Stimulated activated CD4-positive, alpha-beta T cell treated with anti-CD3 and anti-CD28 coated beads, TNF-alpha, amount 100 ng/mL, for 1 hour (primary cell): ENCODE measurements at places on chromosomes 3 and 15.

GRCh38 chr3:178526291-178526690 is 9.9 kb upstream of the KCNMB2 start:
- DNase-seq: no peak

GRCh38 chr3:78927759-78928158 is 840.0 kb downstream of the ROBO1 start:
- DNase-seq: no peak

GRCh38 chr15:89329329-89330084 is 5.1 kb downstream of the POLG start:
- no peak for DNase-seq

DNA sequence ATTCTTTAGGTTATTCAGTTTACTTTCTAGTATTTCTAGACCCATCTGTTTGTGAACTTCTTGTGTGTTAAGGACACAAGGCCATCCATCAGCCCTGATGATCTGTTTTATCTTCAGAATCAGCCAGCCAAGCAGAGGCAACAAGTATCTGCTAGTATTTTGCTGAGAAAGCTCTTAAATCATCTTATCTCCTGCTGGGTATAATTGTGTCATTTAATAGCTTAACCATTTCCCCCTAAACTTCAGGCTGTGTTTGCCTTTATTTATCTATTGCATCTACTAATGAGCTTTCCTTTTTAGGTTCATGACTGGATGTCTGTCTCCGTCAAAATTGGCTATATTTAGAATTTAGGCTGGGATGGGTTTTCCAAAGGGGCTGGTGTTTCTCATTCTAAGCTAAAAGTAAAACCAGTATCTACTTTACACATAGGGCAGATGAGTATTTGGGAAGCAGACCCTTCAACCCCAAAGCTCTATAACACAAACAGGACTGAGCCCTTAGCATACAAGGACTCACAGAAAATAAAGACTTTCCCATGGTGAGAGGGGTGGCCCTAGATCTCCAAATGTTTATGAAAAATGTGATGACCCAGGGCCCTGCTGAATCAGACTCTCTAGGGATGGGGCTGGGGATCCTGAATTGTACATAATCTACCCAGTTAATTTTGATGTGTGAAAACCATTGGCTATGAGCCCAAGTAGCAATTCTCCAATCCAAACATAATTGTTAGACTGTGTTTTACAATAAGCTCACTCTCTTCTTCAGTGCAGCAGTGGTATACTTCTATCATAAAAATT is 65.3 kb upstream of the PSMD6 start:
- DNase-seq: no peak

GRCh38 chr15:78437107-78437761 is 782 bp upstream of the IREB2 start:
- no peak for DNase-seq
